ENCODE measurements at places on chromosomes 5 and 9.

DNA sequence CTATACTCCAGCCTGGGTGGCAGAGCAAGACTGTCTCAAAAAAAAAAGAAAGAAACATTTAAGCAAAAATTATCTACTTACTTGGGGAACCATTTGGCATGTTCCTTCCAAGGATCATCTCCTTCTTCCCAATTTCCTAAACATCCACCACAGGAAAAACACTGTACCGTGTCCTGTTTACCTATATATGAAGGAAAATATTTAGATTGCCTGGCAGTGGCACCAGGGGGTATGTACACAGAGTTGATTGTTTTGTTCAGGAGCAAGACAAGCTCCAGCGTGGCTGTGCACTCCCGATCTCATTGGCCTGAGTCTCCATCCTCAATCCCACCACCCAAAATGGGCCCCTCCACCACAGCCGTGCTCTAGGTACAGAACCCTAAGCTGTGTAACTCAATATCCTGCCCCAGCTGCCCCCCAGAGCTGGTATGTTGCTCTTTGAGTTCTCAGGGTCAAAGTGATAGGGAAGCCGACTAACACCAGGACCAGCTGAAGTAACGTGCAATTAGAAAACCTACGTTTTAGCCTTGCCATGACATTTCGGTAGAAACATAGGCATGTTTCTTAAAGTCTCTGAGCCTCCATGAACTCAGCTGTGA lies 13.8 kb downstream of the NAIP start:
- DNase-seq: no peak

- DNase-seq: no peak
These were observed 7.0 kb downstream of the TMEM252 start for GRCh38 chr9:68533678-68534077.

DNA sequence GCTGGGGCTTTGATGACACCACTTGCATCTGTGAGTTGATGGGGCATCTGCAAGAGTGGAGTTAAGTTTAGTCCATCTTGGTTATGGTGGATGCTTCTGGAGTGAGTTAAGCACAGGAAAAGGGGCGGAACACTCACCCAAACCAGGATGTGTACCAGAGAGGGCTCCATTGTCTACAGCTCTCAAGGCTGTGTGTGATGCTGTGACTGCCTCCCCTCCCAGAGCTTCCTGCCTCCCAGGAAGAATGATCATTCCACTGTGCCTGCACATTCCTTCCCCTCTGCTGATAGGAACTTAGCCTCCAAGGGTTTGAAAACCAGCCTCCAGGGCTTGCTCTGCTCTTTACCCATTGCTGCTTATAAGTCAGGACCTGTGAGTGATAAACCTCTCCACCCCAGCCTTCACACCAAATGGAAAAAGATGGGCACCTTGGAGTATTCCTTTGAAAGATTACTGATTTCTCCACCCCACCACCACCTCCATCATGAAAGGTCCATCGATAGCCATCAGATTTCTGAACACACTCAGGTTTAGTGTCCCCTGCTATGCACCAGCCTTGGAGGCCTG lies 160.1 kb upstream of the SPRY4 start:
- DNase-seq: no peak

GRCh38 chr5:165227515-165227914 lies 1722.1 kb downstream of the MAT2B start:
- no peak for DNase-seq

DNA sequence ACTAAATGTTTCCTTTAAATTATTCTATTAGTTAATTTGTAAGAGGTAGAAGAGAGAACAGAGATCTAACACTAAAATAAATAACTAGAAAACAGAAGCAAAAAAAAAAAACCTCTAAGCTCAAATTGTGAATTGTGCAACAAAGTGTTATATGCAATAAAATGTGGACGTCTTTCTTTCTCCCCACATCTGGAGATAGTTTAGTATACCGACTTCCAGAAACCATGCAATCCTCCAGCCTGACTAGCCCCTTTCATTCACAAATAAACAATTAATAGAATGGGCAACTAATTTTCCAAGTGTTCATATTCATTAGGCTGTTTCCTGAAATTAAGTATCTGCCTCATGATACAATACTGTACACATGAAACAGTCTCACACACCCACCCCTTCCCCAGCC lies 258.5 kb downstream of the BNC2 start:
- DNase-seq: no peak

DNA sequence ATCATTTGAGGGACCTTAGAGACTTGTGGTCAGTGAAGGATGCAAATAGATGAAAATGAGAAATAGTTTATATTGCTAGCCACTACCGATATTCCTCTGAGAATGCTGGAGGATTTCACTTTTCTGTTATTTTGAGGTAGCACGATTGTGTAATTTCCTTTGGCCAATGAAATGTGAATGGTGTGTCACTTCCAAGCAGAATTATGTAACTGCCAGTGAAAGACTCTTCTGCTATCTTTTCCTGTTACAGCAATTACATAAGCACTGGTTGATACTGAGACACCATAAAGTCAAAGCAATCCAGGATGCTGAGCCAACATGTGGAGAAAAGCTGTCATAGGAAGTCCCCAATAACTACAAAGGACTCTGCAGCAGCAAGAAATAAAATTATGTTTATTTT lies 3.6 kb upstream of the PCDHA2 start:
- DNase-seq: no peak

- DNase-seq: no peak
These were observed 87.2 kb upstream of the NEURL1B start for GRCh38 chr5:172553903-172554302.

- no peak for DNase-seq
These were observed 6.1 kb upstream of the OTP start for GRCh38 chr5:77644371-77645157.

- no peak for DNase-seq
These were observed 39.4 kb upstream of the GRAMD2B start for GRCh38 chr5:126383776-126384175.
